Nucleus accumbens (tissue), 56 donors: ENCODE measurements at places on chromosomes 4 and X.

- DNase-seq: no peak
Observed at GRCh38 chr4:41215969-41216293, 1.6 kb upstream of the APBB2 start.

DNA sequence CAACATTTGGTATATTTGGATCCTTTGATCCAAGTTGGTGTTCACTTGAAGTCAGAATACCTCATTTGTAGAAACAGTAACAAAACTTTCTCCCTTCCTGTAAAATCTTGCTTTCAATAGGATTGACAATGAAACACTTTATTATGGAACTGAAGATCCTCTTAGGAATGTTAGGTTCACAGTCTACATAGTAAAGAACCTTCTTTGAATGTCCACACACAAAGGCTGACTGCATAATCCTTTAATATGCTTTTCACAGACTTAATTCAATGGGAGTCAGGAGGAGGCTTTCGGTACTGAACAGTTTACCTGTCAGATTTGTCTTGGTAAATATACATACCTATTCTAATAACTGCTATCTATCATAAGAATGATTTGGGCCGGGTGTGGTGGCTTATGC is 188.5 kb downstream of the SPRY1 start:
- no peak for DNase-seq

DNA sequence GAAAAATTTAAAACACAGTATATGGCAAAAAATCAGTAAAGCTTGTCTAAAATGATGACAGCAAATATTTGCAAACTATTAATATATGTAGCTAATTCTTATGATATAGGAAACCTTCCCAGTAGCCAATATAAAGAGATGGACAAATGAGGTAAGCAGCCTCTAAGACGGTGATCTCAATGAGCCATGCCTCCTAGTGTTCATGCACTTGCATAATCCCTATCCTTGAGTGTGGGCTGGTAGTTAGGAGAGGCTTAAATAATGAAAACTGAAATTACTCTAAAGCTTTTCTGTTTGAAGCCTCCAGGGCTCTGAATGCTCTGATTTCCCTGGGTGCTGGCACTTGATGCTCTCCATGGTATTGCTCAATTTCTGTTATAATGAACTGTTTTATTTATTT is 24.6 kb upstream of the ARMCX4 start:
- no peak for DNase-seq

- no peak for DNase-seq
Observed at GRCh38 chr4:127505203-127505602, 127.6 kb upstream of the INTU start.

- DNase-seq: no peak
Observed at GRCh38 chr4:182699795-182700194, 217.4 kb downstream of the DCTD start.

- DNase-seq: no peak
Observed at GRCh38 chr4:110611968-110612447, 10.9 kb downstream of the PITX2 start.

GRCh38 chr4:183783306-183783705 is 121.8 kb upstream of the STOX2 start:
- DNase-seq: no peak

DNA sequence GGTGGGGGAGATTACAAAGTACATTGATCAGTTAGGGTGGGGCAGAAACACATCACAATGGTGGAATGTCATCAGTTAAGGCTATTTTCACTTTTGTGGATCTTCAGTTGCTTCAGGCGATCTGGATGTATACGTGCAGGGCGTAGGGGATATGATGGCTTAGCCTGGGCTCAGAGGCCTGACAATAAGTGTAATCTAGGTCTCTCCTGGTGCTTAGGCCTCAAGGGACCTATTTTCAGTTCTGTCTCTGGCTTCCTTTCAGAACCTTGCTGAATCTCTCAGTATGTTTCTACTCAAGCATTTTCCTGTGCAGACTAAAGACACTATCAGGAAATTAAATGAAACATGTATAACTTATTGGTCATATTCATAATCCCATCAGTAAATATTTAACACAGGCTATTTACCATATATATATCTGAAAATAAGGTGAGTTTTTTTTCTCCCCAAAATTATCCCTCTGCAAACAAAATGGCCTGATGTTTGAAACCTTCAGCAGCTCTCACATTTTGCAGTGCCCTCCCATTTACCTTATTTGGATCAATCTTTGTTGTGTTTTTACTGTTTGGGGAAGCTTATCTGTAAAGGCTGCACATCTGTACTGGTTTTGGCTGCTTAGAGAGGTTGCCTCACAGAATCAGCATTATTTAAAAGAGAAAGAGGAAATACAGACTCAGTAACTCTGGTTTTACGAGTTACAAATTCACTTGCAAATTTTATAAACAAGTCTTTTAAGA is 2.3 kb upstream of the ZCCHC4 start:
- DNase-seq: no peak

- no peak for DNase-seq
Observed at GRCh38 chrX:21153503-21153902, 220.7 kb upstream of the CNKSR2 start.

DNA sequence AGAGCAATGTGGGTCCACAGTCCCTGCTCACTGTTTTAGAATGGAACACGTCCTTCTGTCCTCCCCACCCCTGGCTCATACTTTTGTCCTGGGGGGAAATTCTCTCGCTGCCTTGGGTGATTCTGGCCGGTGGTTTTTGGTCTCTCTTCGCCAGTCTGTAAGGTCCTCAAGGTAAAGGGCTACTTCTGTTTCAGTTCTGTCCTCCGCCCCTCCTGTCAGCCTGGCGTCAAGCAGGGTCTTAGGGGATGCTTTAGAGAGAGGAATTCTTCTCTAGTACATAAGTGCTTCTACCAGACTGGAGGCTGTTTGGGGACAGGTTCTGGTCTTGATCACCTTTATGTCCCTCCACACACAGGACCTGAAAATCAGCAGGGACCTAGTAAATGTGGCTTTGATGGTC is 617 bp upstream of the MRFAP1L1 start:
- no peak for DNase-seq

DNA sequence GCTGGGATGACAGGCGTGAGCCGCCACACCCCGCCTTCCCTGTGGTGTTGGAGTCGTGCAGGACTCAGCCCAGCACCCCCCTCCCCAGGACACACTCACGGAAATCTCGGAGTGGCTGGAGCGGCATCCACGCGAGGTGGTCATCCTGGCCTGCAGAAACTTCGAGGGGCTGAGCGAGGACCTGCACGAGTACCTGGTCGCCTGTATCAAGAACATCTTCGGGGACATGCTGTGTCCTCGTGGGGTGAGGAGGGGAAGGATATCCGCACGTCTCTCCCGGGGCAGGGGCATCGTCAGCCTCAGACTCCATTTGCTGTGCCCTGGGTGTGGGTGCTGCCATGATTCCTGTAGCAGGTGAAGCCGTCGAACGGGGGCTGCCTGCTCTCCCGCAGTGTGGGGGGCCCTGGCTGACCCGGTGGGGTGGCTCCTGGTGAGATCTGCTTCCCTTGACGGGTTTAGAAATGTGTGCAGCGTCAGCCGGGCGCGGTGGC is 10.3 kb downstream of the PLCXD1 start:
- no peak for DNase-seq

- no peak for DNase-seq
Observed at GRCh38 chr4:174037631-174038030, 245.8 kb downstream of the FBXO8 start.

- DNase-seq: no peak
Observed at GRCh38 chr4:176359590-176359989, 39.8 kb downstream of the SPCS3 start.

DNA sequence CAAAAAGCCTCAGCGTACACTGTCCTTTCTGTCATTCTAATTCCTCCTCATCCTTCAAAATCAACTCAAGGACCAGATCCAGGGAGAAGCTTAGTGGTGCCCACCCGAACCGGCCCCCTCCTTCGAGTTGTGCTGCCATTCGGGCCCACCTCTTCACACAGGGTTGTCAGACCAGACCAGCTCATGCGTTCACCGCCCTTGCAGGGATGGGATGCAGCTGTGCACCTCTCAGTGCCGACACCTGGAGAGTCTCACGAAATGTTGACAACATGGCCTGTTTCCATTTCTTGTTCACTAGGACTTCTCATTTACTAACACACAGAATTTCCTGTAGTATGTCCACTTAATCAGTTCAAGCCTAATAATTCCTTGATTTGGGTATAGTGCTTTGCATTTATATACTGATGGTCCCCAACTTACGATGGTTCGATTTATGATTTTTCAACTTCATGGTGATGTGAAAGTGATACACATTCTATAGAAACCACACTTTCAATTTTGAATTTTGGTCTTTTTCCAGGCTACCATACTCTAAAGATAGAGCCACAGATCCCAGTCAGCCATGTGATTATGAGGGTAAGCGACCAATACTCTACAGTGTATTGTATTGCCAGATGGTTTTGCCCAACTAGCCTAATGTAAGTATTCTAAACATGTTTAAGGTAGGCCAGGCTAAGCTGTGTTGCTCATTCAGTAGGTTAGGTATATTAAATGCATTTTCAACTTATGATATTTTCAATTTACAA is 23.3 kb downstream of the PKD2 start:
- DNase-seq: no peak

GRCh38 chr4:88649716-88650115 is 47.9 kb downstream of the NAP1L5 start:
- DNase-seq: no peak

- no peak for DNase-seq
Observed at GRCh38 chr4:105128208-105128607, 18.5 kb upstream of the TET2 start.

DNA sequence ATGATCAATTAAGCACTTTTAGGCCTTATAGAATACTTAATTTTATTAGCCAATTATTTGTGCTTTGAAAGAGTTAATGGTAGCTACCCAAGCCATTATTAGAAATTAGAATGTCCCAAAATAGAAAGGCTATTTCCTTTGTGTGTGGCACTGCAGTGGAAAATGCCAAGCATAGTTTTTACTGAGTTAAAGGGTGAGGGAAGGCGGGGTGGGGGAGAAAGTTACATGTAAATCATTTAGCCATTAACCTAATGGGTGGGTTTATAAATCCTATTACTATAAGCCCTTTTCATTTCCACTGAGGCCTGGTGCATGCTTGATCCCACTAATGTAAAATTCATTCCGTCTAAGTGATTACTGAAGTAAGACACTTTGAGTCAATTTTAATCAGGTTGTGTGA is 105.8 kb downstream of the POLA1 start:
- DNase-seq: no peak

DNA sequence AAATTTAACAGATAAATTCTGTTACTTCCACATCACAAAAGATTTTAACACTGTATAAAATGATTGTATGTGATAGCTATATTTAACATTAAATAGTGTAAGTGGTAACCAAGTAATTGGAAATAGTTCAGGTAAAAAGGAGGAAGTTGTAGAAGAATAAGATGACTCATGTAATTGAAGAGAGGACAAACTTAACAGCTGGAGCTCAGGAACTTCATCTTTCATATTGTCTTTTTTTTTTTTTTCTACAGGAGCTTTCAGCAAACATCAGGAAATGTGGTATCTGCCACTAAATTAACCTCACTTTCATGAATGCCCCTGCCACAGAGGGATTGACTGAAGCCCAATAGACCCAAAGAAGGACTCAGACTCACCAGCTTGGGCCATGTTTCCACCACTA is 188.4 kb upstream of the VEGFC start:
- DNase-seq: no peak

DNA sequence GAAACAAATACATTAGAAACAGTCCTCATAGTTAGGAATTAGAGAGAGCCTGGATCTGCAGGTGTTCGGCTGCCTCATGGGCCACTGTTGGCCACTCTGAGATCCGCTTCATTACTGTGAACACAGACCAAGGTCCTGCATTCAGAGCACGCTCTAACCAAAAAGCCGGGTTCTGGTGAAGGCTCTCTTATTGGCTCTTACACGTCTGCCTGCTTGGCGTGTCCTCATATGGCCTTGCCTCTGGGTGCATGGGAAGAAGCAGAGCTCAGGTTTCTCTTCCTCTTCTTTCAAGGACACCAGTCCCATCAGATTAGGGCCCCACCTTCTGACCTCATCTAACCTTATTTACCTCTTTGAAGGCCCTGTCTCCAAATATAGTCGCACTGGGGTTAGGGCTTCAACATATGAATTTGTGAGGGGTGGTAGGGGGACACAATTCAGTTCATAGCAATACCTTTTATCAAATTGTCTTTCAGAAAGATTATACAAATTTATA is 37.1 kb upstream of the ELF2 start:
- DNase-seq: no peak

- no peak for DNase-seq
Observed at GRCh38 chr4:89765966-89766365, 71.0 kb downstream of the SNCA start.

GRCh38 chr4:105588252-105588651 is 35.8 kb downstream of the ARHGEF38 start:
- DNase-seq: no peak

DNA sequence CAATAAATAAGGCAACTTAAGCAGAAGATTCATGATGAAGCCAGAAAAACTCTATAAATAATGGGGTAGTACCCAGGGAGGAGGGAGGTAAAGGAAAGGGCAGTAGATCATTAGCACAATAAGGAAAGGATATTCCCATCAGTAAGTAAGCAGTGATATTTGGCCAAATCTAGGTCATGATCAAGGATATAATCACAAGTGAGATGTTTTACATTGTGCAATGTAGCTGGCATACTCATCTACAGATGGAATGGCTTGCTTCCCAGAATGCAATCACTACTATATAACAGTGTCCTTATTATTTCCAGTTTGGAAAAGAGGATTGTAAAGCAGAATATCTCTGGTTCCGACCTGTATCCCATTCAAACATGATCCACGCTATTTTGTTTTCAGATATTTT is 483.4 kb downstream of the RPA4 start:
- DNase-seq: no peak

- no peak for DNase-seq
Observed at GRCh38 chrX:74104356-74105015, 199.5 kb upstream of the ZCCHC13 start.

- DNase-seq: no peak
Observed at GRCh38 chr4:85302756-85303155, 172.2 kb upstream of the ARHGAP24 start.

GRCh38 chr4:57044279-57044678 is 65.6 kb downstream of the POLR2B start:
- no peak for DNase-seq

GRCh38 chrX:49166914-49167739 is 4.6 kb downstream of the MAGIX start:
- DNase-seq: peak; percentile 24

DNA sequence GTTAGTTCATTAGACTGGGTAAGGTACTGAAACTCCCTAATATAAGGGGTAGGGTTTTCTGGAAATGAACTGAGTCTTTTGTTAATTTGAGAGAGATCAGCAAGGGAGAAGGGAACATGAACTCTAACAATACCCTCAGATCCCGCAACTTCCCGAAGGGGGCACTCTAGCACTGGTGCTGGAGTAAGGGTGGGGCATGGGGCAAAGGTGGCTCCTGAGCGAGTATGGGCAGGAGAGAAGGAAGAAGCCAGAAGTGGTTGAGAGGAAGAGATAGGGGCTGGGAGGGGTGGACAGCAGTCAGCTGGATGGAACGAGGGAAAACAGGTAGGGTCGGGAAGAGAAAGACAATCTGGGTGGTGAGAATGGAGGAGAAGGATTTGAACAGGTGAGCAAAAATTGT is 183.2 kb upstream of the MAGEE2 start:
- no peak for DNase-seq
